ENCODE measurements at places on chromosomes 13 and 19. TPM values are rescaled to one million over a fixed set of nuclear protein-coding genes. Genes with fewer than 3 reads are reported as not detected.

The FCAR gene
- not detected for polyA plus RNA-seq

The RFPL4AL1 gene
- not detected for polyA plus RNA-seq

The NKG7 gene
- polyA plus RNA-seq, result not detected

The COL4A2 gene
- polyA plus RNA-seq, result 38.7 TPM

The CCDC106 gene
- 33.8 TPM for polyA plus RNA-seq

The OR7C1 gene
- polyA plus RNA-seq, result not detected

The RGL3 gene
- polyA plus RNA-seq, result not detected

The PSG2 gene
- not detected for polyA plus RNA-seq

The TRPC4 gene
- polyA plus RNA-seq, result 10.0 TPM

The ARHGAP45 gene
- polyA plus RNA-seq, result 2.8 TPM

The SCEL gene
- polyA plus RNA-seq, result not detected

All from neural cell (in vitro differentiated cells).